ENCODE measurements at places on chromosomes 2 and 18.
A peak's percentile ranks its signal among the peaks of the same experiment; 100 is the strongest.

- no peak for DNase-seq
Measured at GRCh38 chr18:33812186-33812585, 234.2 kb downstream of the ASXL3 start.

- DNase-seq = no peak
Measured at GRCh38 chr18:51582551-51582950, 385.1 kb upstream of the MEX3C start.

- no peak for DNase-seq
Measured at GRCh38 chr2:109258376-109258775, 129.4 kb downstream of the SH3RF3 start.

GRCh38 chr2:6999211-6999877 lies 82.1 kb downstream of the RNF144A start:
- DNase-seq = no peak

DNA sequence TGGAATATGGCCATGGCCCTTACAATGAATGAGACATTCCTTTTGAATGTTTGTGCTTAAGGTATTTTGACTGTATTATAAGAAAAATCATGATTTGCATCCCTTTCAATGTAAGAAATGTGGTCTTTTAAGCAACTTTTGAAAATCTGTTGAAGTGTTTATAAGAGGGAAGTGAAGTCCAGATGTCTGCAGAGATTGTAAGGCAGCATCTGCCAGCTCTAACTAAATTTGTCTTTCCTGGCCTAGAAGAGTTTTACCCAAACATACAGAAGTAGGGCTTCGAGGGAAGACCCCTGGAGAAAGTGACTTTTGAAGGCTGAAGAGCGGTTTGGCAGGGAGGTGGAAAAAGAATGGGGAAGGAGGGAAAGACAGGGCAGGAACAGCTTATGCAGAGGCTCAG lies 12.2 kb downstream of the EML6 start:
- DNase-seq = peak; percentile 11

Measured in fibroblast of the aortic adventitia (primary cell).